T follicular helper cell (primary cell): ENCODE measurements at places on chromosomes 4 and X.
A peak's percentile ranks its signal among the peaks of the same experiment; 100 is the strongest.

- DNase-seq, result no peak
Measured at GRCh38 chr4:123943976-123944375, 547.4 kb downstream of the SPRY1 start.

GRCh38 chrX:140507982-140508305, 3.1 kb upstream of the SOX3 start:
- DNase-seq, result no peak

DNA sequence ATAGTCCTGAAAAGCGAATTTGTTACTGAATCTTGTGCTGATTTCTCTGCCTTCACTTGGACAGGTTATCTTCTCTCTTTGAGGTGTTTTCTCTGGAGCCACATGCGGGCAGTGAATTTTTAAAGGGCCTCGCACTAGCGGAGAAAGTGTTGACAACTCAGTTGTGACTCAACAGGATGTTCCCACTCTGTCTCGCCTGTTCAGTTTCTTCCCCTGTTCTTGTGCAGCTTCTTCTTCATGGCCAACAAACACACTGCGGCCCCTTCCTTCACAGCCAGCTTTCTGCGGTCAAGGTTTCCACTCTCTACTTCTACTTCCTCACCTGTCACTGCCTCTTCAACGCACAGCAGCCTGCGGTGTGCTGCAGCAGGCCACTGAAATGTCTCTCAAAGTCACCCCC, 1.1 kb upstream of the SHROOM4 start:
- DNase-seq, result no peak

DNA sequence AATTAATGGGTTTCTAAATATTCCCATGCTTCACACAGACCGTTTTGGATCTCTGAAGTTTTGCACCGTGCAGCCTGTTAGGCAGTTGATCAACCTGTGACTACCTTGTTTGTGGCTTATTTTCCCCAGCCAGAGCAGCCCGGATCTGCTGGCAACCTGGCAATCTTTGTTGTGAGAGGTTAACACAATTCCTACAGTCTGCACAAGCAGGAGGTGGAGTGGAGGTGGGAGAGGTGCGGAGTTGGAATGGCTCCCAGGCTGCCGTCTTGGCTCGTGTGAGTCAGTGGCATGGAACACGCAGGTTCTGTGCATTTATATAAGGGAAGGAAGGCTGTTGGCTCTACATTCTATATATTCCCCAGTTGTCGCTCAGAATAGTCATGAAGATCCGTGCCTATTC, 70.9 kb upstream of the STOX2 start:
- no peak for DNase-seq

- no peak for DNase-seq
Measured at GRCh38 chr4:31351695-31352094, 631.5 kb downstream of the PCDH7 start.

GRCh38 chrX:124229374-124229773, 103.1 kb upstream of the TEX13D start:
- no peak for DNase-seq

DNA sequence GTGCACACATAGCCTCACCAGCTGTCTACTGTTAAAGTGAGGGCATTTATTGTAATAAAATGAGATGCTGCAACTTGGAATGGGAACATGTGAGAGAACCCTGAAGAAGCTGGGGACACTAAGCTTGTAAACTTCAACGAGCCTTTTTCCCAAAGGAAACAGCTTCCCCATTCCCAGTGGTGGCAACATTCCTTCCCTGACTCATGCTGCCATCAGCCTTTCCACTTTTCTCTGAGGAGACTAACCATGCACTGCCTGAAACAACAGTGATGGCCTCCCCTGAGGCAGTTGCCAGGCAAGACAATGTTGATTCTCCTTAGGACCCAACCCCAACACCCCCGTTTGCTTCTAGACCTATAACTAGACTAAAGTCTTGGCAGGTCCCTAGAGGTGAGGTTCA, 928.3 kb downstream of the GLUD2 start:
- no peak for DNase-seq

DNA sequence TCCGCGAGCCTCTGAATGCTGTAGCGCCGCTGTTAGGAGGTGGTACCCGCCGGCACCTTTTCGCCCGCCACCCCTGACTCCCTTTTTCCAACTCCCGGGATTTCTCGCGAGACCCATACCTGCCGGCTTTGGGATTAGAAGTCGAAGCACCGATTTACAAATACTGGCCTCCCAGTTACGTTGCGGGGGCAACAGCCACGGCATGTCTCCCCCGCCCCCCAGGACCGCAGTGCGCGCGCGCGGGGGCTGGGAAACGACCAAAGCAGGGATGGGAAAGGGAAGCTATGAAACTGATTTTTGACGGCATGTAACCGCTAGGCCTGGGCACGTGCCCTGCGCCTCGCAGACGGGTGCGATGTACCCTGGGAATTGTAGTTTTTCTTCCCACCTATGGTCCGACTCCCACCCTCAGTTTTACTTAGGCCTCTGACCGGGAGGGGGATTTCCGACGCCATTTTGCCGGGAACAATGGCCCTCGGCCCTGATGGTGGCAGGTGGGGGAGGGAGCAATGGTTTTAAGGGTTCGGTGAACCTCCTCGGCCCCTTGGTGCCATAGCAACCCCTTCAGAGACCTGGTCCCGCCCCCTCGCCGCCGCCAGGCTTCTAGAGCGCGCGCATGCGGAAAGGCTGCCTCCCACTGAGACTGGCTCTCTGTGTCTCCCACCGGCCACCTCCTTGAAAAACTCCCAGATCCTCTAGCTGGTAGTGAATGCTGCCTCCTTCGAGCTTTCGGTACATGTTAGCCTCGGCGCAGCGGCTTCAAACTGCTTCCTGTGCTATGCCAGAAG, 772 bp upstream of the WNK3 start:
- peak; percentile 14 for DNase-seq

DNA sequence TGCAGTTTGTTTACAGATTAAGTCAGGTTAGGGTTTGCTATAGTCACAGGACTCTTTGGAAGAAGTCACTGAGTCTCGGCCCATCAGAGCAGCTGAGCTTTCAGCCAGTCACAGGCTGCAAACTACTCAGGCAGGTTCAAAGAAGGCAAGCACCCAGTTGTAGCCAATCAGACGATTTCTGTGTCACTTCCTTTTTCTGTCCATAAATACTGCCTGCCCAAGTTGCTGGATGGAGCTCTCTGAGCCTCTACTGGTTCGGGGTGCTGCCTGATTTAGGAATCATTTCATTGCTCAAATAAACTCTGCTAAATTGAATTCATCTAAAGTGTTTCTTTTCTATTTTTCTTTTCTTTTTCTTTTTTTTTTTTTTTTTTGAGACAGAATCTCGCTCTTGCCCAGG, 7.3 kb upstream of the SH3BP2 start:
- peak; percentile 19 for DNase-seq

DNA sequence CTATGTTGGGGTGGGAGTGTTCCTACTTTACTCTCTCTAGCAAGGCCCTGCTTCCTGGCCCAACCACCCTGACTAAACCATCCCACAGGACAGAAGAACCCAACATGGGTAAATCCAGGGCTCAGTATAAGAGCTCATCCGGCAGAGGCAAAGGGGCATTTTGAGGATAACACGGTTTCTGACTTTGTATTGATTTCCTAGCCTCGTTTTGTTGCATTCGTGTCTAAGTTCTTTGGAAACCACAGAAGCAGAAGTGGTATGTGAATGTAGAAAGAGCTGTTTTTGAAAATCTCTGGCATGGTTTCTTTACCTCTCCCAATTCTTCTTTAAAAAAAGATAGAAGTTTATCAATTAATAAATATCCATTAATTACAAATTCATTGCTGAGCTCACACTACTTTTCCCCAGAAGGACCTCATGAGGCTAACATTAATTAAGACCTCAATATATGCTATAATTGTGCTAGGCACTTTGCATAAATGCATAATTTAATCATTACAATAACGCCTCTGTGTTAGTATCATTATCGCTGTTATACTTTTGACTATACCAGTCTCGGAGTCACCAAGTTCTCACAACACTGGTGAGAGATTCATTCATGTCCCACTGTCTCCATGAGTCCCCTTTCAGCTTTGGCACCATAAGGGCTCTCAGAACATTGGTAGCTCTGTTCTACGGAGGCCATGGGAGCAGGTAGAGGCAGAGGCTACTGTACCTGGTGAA, 5.8 kb upstream of the CLNK start:
- no peak for DNase-seq

DNA sequence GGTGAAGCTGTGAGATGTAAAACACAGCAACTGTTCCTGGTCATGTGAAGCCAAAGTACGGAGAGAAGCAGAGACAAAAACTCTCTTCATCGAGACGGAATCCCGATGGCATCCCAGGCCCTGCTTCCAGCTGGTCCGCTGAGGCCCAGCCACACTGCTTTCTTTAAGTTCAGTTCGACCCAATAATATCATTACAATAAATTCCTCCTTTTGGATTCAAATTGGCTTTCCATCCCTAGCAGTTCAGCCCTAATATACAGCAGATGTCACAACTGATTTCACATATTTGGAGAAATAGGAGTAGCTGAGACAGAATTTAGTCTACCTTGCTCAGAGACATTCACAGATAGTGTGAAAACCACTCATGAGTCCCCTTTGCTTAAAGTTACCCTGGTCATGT, 98.3 kb upstream of the SPRY1 start:
- DNase-seq, result no peak

DNA sequence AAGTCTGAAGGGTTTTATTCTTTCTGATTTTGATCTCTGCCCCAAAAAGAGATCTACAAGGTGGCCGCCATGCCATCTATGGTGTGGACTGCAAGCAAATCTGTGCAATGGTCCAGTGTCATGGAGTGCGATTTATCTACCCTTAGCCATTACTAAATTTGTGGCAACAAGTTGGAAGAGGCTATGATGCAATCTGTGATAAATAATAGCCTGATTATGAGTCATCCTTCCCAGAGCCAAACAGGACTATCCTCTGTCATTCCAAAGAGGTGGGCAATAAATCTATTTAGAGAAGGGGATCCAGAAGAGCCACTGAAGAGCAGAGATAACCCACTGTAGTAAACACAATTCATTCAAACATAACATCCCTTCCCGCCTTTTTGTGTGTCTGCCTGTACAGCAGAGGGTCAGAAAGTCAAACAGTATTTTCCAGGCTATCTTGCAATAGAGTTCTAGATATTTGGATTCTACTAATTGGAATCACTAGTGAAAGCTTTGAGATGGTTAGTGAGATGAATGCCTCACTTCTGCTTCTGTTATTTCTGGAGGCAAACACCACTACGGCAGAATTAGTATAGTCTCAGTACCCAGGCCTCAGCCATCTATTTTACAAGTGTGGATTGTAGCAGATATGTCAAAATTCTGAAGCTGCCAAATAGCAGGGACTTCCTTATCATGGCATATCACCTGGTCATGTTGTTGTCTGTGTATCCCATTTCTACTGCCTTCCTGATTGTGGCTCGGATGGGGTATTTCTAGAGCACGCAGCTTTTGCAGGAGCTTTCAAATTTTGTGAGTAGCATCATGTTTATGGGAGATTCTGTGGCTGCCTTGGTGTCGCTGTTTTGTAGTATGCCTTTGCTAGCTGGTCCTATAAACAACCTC, 192.0 kb downstream of the SMIM20 start:
- no peak for DNase-seq

DNA sequence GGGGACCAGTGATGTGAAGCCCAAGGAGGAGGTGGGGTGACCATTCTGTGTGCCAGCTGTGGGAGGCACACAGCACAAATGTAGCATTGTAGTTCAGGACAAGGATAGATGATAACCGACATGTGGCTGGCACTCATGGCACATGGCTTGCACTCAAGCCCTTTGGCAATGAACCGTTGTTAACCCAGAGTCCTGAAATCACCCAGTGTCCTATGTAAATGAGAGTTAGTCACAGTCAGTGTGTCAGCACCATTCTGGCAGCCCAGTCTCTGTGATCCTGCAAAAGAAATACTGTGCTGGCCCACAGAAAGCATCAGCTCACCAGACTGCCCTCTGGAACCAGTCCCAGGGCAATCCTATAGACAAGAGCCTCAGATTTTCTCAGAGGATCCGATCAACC, 339.3 kb downstream of the MID1IP1 start:
- no peak for DNase-seq

DNA sequence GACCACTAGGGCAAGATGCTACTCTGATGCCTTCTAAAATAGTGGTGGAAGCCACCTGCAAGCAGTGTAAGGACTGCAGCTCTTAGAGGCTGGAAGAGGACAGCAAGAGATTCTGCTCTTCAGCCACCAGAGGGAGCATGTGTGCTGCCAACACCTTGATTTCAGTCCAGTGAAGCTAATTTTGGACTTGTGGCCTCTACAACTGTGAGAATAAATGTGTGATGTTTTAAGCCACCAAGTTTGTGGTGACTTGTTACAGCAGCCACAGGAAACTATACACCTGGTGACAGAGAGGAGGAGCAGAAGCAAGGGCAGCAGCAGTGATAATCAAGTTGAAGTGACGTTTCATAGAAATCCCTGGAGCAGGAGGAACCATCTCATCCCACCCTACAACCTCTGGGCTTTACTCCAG, 55.9 kb downstream of the FGFBP1 start:
- DNase-seq, result peak; percentile 17

DNA sequence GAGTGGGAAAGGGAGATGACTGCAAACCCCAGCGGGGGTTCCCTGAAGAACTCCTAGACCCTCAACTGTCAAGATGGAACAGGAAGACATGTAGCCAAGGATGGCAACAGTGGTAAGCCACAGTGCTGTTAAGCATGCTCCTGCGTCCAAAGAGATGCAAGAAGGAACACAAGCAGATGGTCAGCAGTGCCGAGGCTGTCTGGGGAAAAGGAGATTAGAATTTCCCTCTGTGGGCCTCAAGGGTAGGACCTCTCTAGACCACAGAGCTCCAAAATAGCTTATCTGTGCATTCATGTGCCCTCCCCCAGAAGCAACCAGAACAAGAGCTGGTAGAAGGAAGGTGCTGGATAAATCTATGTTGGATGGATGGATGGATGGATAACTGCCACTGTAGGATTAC, 82.0 kb upstream of the CPEB2 start:
- no peak for DNase-seq

- DNase-seq, result no peak
Measured at GRCh38 chrX:274904-275475, 6.2 kb upstream of the PLCXD1 start.

GRCh38 chr4:171876636-171877035, 63.4 kb downstream of the GALNTL6 start:
- no peak for DNase-seq

- DNase-seq, result no peak
Measured at GRCh38 chr4:8709050-8709728, 116.6 kb downstream of the CPZ start.

DNA sequence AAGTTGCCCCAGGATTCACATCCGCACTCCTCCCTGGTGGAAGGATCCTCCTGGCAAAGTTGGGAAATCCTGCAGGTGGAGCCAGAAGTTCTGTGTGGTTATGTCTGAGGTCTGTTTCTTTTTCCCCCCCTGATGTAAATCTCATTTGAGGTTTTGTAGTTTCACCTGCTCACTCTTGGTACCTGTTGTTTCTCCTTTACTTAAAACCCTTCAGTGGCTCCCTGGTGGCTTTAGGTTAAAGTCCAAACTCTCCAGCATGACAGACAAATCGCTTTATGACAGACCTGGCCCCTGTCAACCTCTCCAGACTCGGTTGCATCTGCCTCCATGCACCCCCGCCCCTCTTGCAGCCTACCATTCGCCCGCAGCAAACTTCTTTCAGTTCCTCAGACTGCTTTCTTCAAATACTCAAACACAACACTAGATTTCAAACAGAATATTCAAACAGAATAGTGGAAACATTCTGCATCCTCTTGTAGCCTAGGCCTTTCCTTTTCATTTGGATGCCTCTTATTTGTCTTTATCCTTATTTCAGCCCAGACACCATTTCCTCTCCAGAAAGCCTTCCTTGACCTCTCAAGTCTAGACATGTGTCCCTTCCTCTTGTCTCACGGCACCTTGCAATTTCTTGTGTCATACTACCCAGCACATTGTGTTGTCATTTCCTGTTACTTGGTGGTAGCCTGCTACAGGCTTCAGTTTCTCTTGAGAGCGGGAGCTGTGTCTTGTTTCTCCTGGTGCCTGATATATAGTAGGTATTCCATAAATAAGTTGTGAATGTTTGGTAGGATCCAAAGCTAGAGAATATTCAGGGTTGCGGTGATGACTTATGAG, 24.8 kb downstream of the IL13RA1 start:
- DNase-seq, result no peak
